Eye (tissue), 1 donor: ENCODE measurements at places on chromosomes 5 and 9.
A peak's percentile ranks its signal among the peaks of the same experiment; 100 is the strongest.

- no peak for DNase-seq
These were observed 102.2 kb upstream of the SPRY4 start for GRCh38 chr5:142427015-142427364.

DNA sequence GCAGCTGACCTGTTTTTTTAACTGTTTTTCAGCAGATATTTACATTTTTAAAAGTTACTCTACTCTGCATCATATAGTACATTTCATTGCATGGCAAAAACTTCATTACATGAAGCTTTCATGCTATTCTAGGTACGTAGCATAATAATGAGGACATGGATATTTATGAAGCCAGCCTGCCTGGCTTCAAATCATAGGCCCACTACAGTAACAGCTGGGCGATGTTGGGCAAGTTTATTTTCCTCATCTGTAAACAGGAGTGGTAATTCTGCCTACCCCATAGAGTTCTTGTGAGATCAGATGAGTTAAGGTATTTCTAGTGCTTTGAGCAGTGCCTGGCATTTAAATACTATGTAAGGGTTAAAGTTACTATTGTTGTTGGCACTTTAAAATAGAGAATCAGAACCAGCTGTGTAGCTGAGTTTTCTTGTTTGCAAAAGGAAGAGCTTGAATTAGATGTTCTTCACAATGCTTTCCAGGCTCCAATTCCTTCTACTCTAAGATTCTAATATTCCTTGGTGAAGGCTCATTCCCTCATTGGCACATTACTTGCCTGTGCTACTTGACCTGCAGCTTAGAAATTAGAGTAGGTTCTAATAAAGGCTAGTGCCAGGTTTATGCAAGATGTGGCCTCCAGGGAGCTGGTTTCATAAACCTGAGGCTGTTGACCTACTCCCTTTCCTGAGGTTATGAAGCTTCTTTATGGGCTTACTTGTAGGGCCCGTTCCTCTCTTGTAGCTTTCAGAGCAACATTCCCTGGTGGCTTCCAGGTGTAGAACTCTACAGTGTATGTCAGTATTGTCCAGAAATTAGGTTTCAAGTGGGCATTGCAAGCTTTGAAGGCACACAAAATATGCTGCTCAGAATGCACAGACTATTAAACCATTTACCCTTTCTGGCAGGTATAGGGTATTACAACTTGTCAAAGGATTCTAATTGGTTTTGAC, 14.5 kb downstream of the ANP32B start:
- peak; percentile 35 for DNase-seq

DNA sequence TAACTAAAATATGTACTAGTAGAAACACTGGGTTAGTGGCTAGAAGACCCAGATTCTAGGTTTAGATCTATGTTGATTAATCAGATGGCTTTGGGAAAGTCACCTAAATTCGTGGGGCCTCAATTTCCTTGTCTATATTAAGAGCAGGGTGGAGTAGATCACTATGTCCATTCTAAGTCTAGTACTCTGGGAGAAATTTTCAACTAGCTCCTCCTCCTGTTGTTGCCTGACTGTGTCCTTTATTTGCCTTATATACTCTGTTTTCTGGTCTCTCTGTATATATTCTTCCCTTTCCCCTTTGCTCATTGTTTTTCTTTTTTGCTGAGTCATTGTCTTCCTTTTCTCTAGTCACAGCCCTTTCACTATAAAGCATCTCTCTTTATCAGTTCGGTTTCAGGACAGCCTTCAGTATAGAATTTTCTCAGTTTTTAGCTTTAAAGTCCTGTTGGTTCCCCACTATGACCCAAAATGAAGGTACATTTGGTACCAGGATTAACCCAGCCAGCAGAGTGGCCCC, 44.5 kb upstream of the CDH6 start:
- DNase-seq, result no peak

- no peak for DNase-seq
These were observed 33.3 kb upstream of the RAD23B start for GRCh38 chr9:107249665-107250285.

GRCh38 chr5:172795318-172795977, 24.5 kb upstream of the DUSP1 start:
- peak; percentile 86 for DNase-seq

GRCh38 chr5:177540438-177540837, 13.9 kb downstream of the FAM193B start:
- DNase-seq, result no peak

GRCh38 chr5:139212906-139213305, 14.7 kb upstream of the SIL1 start:
- no peak for DNase-seq
